Ovary (tissue), 10 donors: ENCODE measurements at places on chromosomes 12 and 14. TPM values are rescaled to one million over a fixed set of nuclear protein-coding genes. Genes with fewer than 3 reads are reported as not detected.

MYF5 gene
- total RNA-seq = not detected

TC2N gene
- total RNA-seq = 2.2 TPM

KLRC4 gene
- total RNA-seq = not detected

SYNDIG1L gene
- 0.35 TPM for total RNA-seq

KLHDC1 gene
- total RNA-seq = 8.6 TPM

HOXC6 gene
- total RNA-seq = 21.4 TPM

CLEC4C gene
- total RNA-seq = not detected

TTC8 gene
- total RNA-seq = 50.3 TPM

EPYC gene
- not detected for total RNA-seq

FAM222A gene
- 15.3 TPM for total RNA-seq

ASB8 gene
- 41.4 TPM for total RNA-seq

AKAP6 gene
- total RNA-seq = 10.6 TPM

NANOG gene
- not detected for total RNA-seq

IAPP gene
- total RNA-seq = not detected

FAM186B gene
- total RNA-seq = 1.1 TPM

PTGDR gene
- total RNA-seq = 0.79 TPM

MMAB gene
- 41.5 TPM for total RNA-seq

CELA1 gene
- total RNA-seq = not detected

AKT1 gene
- 76.6 TPM for total RNA-seq

OR10AD1 gene
- total RNA-seq = not detected

ALDH1L2 gene
- 5.5 TPM for total RNA-seq

HVCN1 gene
- total RNA-seq = 7.8 TPM

AVPR1A gene
- 1.1 TPM for total RNA-seq

JAG2 gene
- total RNA-seq = 5.9 TPM

SLC2A14 gene
- 2.2 TPM for total RNA-seq

GNB3 gene
- total RNA-seq = 0.34 TPM

RDH16 gene
- total RNA-seq = 0.34 TPM

TGM1 gene
- total RNA-seq = 4.2 TPM

PMCH gene
- total RNA-seq = not detected
